ENCODE measurements at places on chromosomes 2 and 18.

DNA sequence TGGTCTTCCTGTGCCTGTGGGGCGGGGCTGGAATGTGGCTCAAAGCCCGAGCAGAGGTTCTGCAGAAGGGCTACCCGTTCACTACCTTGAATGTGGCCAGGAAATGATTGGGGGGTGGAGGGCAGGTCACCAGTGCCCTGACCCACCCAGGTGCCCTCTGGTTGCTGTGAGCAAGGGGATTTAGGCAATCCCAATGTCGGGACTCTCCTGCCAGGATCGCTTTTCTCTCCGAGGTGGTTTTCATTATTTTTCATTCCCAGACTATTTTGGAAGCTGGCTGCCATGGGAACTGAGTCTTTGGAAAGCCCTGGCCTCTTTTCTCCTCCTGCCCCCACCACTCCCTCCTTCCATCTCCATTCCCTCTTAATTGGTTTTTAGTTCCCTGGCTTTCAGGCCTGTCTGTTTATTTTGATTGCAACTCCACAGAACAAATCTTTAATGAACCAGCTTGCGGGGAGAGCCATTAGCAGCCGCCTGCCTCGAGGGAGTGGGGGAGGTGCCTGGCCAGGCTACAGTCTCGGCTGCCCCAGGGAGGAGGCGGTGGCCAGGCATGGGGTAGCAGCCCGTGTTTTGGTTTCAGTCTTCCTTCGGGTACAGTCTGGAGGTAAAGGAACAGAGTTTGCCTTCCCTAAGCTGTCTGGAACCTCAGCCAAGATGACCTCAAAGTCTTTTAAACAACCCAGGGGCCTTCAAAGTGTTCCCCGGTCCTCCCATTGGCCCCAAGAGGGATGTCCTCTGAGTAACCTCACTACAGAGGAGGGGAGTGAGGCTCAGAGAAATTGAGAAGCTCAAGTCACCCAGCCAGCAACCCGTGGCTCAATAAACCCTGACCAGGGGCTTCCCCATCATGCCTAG is 114.4 kb upstream of the HAAO start:
- DNase-seq, result no peak

- no peak for DNase-seq
Observed at GRCh38 chr18:49279041-49279440, 181.4 kb downstream of the DYM start.

- DNase-seq, result no peak
Observed at GRCh38 chr18:34623557-34623956, 86.5 kb upstream of the DTNA start.

GRCh38 chr2:187514930-187515329 is 39.3 kb downstream of the TFPI start:
- no peak for DNase-seq

GRCh38 chr18:10138719-10139118 is 224.9 kb downstream of the VAPA start:
- DNase-seq, result no peak

GRCh38 chr2:147293991-147294824 is 550.6 kb upstream of the ACVR2A start:
- DNase-seq, result no peak

DNA sequence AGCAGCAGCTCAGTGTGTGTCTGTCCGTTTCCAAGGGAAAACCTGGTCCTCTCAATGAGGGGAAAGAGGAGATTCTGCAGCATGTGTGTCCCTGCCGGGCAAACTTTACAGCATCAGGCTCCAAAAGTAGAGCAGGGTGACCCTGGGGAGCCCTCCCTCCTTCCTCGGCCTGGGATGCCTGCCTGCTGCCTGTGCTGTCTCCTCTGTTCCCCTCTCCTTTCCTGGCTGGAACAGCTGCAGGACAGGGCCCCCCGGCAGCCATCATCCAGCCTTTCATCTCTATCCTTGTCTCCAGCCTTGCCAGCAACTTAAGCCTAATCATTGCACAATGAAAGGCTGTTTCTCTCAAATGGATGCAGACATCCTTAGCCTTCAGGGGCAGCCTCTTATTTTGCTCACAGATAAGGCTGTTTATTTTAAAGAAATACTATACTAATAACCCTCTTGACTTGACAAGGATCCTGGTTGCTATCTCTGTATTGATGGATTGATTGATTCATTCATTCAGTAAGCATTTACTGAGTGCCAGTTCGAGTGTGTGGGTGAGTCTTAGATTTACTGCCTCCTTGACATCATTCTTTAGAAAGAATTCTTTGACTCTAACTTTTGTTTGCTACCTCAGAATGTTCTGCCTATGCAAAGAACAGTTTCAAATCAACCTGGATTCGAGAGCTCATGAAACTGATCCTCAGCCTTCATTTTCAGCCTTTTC is 40.6 kb upstream of the EDAR start:
- no peak for DNase-seq

DNA sequence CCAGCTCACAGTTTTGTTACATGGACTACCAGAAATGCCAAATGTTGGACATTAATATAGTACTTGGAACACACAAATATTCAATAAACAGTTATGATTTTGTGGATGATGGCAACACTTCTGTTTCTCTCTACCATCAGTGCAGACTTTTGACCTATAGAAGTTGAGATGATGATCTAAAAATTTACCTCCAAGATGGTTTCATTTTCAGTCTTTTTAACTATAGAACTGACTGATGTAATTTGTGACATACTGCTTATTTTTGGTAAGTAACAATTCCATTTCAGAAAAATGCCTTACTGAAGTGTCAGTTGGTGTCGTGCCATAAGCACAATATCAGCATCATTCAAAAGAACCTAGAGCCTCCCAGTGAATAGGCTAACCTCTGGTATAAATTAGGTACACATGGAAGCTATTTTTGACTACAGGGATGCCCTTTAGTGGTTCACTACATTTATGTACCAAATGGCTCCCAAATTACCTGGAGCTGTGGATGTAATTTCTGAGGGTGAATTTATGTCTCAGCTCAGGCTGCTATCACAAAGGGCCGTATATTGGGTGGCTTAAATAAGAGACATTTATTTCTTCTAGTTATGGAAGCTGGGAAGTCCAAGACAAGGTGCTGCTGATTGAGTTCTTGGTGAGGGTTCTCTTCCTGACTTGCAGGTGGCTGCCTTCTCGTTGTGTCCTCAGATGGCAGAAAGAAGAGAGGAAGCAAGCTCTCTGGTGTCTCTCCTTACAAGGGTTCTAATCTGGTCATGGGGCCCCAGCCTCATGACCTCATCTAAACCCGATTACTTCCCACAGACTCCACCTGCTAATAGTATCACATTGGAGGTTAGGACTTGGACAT is 66.5 kb downstream of the ALPK2 start:
- no peak for DNase-seq

DNA sequence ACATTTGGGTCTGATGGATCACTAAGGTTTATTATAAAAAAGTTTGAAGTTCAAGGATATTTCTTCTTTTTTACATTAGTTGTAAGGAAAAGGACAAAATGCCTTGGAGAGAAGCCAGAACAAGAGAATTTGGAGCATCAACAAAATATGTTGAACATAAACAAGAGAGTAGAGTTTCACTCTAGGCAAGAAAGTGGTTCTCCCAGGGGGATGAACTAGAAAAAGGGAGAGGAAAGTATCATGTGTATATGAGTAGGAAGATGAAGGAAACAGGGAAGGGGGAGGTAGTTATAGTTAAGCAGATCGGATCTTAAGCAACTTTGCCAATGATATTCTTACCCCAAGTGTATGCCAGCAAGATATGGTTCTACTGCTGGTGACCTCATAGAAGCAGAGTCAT is 63.8 kb upstream of the GALNT3 start:
- DNase-seq, result no peak

DNA sequence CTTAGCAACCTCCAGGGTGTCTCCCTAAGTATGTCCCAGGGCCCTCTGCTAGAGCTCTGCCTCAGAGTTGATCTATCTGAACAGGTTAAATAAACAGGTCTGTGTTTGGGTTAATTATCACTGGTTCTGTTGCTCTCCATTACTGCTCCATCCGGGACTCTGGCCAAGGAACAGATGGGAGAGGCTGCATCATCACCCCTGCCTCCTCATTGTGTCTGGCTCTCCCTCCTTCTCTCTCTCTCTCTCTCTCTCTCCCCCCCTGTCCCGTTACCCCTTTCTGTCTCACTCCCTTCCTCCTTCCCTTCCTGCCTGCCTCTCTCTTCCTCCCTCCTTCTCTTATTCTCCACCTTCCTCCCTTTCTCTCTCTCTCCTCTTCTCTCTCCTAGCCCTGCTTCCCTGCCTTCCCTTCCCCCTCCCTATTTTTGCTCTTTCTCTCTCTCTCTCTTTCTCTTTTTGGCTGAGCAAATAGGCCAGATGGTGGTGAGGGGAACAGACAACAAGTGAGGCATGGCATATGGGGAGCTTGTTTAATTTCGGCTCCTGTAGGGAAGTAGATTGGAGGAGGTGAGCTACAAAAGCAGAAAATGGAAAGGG is 62.1 kb downstream of the SETBP1 start:
- DNase-seq, result no peak

DNA sequence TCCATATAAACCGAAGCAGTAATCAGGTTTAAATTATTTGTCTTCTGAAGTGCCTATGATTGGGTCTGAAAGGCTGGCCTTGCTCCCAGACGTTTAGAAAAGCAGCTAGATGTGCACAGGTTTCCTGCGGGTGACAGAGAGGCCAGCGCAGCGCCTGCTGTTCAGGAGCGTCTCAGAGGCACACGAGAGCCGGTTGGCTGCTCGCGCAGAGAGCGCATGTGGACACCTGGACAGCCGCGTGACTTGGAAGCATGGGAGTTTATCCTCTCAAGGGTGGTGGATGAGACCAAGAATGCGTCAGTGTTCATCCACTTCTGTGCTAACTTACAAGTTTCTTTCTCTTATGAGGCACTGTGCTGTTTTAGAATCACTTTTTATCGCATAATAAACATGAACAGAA is 303.7 kb downstream of the PTGR3 start:
- DNase-seq, result no peak

DNA sequence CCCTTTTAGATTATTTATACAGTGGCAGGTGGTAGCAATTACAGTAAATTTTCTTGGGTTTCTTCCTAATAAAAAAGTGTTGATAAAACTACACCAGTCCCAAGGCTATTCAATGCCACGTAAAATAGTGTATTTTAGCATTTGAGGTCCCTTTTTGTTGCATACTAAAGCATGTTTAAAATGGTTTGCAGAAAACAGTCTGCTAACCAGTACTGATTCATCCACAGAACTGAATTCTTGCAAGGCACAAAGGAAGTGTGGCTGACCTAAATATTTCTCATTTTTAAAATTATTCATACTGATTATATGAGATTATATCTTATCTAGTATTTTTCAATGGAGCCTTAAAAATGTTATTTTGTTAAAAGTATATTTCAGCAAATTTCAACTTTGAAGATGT is 98.1 kb downstream of the SMAD2 start:
- DNase-seq, result no peak

GRCh38 chr2:10550206-10551001 is 102.3 kb upstream of the ODC1 start:
- DNase-seq, result no peak

DNA sequence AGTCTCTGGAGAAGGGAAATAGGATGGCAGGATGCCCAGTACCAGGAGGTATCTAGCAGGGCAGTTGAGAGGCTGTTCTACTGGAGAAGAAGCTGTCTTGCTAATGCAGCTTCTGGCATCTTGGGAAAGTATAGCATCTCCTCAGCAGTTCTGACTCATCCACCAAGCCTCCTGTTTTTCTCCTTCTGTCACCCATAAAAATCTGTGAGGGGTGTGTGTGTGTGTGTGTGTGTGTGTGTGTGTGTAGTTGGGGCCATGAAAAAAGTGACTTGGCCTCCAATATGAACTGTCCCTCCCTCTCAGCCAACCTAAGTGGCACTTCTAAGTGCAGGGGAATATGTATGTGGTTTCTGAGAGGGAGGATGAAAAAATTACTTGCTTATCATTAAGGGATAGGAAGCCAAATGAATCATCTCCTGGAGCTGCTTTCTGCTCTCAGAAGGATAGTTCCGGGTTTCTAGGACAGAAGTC is 83.9 kb downstream of the CBLN2 start:
- DNase-seq, result no peak

DNA sequence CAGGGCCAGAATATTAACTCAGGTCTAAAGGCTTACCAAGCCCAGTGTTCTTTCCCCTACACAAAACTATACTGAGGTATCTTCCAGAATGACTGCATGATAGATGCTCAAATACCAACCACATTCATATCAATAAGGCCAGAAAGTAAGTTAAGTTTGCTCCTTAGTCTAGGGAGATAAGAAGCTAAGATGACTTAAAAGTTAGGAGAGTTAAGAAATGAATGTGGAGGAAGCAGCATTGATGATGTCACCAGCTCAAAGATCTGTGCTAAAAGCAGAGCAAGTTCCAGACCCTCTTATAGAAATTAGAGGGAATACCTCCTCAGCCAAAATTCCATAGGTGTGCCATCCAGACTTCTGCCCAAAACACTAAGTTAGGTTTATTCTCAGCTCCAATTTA is 6.1 kb downstream of the PPP4R1 start:
- DNase-seq, result no peak

GRCh38 chr18:13217466-13217961 is 1.0 kb upstream of the LDLRAD4 start:
- peak; percentile 63 for DNase-seq

GRCh38 chr2:179106676-179107428 is 56.9 kb upstream of the CCDC141 start:
- no peak for DNase-seq

GRCh38 chr2:178477443-178478129 is 814 bp downstream of the FKBP7 start:
- no peak for DNase-seq

GRCh38 chr2:80926168-80926567 is 621.6 kb upstream of the LRRTM1 start:
- DNase-seq, result no peak

DNA sequence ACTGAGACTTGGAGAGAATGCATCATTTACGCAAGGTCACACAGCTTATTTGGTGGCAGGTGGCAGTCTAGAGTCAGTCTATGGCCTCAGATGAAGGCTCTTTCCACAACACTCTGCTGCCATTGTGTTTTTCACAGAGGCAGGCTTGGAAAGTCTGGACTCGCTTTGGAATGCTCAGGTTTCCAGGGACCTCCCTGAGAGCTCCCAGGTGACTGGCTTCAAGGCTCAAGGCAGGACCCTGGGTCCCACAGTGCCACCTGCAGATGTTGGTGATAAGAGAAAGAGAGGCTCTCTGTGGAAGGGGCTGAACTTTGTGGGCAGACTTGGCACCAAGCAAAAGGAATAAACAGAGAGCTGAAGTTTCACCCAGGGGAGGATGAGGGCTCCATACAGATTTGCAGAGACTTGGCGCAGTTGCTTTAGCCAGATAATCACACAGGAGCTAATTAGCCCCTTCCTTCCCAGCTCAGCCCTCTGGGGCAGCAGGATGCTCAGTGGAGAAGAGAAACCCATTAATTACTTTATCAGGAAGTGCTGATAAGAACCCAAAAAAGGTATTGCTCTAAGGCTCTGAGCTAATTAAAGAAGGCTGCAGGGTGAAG is 103.5 kb downstream of the LBH start:
- no peak for DNase-seq

- no peak for DNase-seq
Observed at GRCh38 chr18:3397031-3397750, 52.8 kb upstream of the TGIF1 start.

GRCh38 chr2:129008055-129008880 is 689.6 kb upstream of the HS6ST1 start:
- DNase-seq, result no peak

Measured in activated CD4-positive, alpha-beta T cell treated with anti-CD3 and anti-CD28 coated beads, Interleukin-2, amount 50 U/mL, for 1 hour (primary cell).